ENCODE measurements at places on chromosomes 7 and 10.

- DNase-seq = no peak
These were observed 1.8 kb downstream of the KLLN start for GRCh38 chr10:87861566-87861952.

DNA sequence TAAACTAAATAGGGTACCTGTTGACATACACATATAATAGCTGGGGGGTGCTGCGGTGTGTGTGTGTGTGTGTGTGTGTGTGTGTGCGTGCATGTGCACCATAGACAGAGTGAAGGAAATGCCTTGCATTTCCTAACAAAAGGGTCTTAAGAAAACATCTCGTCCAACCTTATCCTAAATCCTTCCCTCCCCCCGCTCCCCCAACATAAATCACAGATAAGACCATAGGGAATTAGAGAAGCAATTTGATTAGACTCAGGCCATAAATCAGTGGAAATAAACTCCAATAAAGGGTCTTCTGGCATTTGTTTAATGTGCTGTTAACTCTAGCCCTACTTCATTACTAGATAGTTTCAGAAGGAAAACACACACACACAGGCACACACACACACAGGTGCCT is 148.5 kb downstream of the PPP1R17 start:
- no peak for DNase-seq

DNA sequence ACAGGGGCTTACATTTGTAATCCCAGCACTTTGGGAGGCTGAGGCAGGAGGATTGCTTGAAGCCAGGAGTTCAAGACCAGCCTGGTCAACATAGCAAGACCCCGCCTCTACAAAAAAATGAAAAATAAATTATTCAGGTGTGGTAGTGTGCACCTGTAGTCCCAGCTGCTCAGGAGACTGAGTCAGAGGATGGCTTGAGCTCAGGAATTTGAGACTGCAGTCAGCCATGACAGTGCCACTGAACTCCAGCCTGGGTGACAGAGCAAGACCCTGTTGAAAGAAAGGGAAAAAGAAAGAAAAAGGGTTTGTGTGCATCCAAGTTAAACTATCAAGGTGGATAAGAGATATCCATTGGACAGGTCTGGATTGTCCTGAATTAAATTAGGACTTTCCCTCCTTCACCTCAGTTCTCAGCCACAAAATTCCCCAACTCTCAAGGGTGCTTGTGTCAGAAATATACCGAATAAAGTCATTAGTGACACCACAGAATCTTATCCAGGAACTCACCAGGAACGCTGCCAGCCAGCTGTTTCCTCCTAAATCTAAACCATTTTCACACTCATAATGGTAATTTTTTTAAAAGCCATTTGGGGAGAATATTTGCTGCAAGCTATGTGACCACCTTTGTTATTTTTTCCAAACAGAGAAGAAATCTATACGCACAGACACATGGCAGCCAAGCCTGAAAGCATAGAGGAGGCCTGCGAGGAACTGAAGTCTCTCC is 12.0 kb downstream of the AFAP1L2 start:
- no peak for DNase-seq

DNA sequence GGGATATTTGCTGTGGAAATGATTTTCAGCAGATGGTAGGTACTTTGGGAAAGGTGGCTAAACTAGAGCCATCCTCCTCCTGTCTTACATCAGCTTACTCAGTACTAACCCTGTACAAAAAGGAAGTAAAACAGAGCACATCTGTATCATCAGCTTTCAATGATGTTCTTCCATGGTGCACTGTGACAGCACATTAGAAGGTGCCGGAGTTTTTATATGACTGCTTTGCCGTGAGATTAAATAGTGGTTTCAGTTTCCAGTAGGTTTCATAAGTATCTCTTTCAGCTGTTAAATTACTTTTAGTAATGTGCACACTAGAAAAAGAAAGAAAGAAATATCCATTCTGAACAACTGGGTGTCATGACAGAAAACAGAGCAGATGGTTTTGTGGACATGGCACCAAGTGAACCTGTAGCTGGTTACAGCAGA is 86.5 kb downstream of the ARID5B start:
- no peak for DNase-seq

DNA sequence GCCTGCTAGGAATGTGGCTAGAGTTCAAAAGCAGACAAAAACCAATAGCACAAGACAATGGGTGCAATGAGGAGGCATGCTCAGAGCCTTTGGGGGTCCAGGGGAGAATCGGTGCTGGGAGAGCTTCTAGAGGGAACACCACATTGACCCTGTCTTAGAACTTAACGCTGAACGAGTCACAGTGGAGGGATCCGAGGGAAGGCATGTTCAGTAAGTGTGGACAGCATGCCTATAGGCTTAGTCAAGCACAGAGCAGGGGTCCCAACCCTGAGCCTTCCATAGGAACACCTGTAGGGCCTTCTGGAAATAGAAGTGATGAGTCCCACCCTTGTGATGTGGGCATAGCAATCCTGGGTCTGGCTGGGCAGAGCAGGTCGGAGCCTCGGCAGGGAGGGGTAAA is 148.7 kb downstream of the PKD1L1 start:
- DNase-seq = no peak

DNA sequence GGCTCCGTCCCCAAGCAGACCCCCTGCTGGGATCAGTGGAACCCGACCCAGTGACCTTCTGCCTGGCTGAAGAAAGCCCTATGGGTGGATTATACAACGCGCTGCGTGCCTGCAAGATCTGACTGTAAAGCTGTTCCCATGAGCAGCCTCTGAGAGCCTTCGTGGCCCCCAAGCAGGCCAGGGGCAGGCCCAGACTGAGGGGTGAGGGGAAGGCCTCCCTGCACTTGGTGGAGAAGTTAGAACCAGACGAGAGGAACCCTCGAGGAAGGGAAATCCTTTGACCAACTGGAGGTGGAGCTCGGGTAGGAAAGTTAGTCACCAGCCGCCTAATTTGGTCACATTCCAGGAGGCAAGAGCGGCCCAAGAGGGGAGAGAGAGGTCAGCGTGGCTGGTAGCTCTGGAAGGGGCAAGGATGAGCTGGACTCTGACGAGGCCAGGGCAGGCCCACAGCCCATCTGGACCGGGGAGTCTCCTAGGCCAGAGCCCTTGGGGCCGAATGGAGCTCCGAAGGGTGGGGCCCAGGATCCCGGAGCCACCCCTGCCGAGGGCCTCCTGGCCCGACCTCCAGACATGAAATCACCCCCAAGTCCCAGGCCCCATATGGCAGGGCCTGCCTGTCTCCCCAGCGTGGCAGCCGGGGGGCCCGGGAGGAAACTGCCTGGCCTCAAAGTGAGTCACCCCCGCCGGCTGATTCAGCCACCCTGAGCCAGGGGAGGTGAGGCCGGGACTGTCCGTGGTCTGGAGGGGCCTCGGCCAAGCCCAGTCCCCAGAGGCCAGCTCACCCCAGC is 23.3 kb upstream of the PDGFA start:
- no peak for DNase-seq

- no peak for DNase-seq
These were observed 155.2 kb upstream of the GNAI1 start for GRCh38 chr7:79979437-79979836.

- DNase-seq = no peak
These were observed 107.5 kb upstream of the KIF5B start for GRCh38 chr10:32163762-32164148.

DNA sequence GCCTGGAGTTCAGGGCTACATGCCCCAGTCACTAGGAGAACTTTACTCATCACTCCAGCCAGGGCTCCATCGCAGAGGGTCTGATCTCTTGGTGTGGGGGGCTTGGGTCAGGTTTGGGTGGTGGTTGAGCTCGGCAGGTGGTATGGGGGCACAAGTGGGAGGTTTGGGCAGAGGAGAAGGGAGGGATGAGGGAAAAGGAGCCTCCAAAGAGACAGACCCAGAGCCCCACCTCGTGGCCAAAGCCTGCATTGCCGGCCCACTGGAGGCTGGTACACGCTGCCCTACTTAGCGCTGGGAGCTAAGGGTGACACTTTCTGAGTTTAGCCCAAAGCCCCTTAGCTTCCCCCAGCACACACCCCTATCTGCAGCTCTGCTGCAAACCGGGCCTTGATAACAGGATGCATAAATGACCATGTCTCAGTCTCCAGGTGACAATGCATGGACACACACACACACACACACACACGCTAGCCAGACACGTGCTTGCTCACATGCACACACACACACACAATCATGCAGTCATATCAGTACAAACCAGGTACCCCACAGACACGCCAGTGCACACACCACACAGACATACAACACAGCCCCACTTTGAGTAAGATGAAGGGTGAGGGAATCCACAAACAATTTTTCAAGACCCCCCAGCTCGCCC is 14.7 kb downstream of the LZTS2 start:
- no peak for DNase-seq

- no peak for DNase-seq
These were observed 28.7 kb upstream of the NAMPT start for GRCh38 chr7:106313456-106313901.

- DNase-seq = no peak
These were observed 86.0 kb downstream of the BUB3 start for GRCh38 chr10:123240250-123240649.

GRCh38 chr10:101672536-101672935 is 22.4 kb downstream of the FBXW4 start:
- no peak for DNase-seq

DNA sequence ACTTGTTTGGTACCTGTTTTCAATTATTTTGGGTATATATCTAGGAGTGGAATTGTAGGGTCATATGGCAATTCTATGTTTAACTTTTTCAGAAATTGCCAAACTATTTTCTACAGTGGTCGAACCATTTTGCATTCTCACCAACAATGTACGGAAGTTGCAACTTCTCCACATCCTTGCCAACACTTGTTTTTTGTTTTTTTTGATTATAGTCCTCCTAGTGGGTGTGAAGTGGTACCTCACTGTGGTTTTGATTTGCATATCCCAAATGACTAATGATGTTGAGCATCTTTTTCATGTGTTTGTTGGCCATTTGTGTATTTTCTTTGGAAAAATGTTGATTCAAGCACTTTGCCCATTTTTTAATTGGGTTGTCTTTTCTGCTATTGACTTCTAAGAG is 122.1 kb downstream of the RPS24 start:
- no peak for DNase-seq

DNA sequence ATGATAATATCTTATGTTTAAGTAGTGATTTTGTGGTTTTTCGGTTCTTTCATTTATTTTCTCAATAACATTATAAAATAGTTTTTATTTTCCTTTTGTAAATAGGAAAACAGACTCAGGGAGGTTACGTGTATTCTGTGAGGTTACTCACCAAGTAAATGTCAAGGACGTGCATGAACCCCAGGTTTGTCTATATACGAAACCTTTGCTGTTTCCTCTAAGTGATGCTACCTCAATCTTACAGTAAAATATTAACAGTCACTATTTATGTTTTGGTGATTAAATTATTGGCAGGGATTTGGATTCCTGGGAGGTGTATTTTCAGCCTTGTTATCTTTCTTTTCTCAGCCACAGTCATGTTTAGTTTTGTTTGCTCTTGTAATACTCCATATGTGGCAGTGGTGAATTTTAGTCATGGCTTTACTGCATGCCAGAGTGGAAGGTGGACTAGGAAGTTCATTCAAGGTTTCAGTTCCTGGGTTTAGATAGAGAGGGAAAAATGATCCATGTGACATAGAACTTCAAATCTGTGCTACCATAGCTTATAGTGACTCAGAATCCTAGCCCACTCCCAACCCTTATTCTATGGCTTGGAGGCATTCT is 139.9 kb downstream of the ARL4A start:
- DNase-seq = no peak

- no peak for DNase-seq
These were observed 36.4 kb downstream of the ZNF438 start for GRCh38 chr10:30995081-30995770.

- DNase-seq = no peak
These were observed 42.3 kb upstream of the VDAC2 start for GRCh38 chr10:75168275-75168674.

- no peak for DNase-seq
These were observed 76.8 kb downstream of the NPSR1 start for GRCh38 chr7:34734771-34735170.

DNA sequence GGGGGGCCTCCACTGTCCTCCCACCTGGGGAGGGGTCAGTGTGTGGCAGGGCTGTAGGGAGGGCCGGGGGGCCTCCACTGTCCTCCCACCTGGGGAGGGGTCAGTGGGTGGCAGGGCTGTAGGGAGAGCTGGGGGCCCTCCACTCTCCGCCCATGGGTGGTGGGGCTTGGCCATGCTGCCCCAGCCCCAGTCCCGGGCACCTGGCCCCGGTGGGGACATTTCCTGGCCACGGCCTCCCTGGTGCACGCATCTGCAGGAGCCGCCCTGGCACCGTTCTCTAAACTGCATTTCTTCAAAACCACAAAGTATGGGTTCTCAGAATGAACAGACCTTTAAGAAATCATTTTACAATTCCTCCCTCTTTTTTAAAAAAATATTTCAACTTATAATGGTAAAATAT is 89.3 kb upstream of the PDGFA start:
- DNase-seq = no peak

GRCh38 chr7:117157241-117158209 is 165.3 kb downstream of the WNT2 start:
- DNase-seq = peak; percentile 79

- DNase-seq = no peak
These were observed 24.1 kb downstream of the AMZ1 start for GRCh38 chr7:2711895-2712675.

DNA sequence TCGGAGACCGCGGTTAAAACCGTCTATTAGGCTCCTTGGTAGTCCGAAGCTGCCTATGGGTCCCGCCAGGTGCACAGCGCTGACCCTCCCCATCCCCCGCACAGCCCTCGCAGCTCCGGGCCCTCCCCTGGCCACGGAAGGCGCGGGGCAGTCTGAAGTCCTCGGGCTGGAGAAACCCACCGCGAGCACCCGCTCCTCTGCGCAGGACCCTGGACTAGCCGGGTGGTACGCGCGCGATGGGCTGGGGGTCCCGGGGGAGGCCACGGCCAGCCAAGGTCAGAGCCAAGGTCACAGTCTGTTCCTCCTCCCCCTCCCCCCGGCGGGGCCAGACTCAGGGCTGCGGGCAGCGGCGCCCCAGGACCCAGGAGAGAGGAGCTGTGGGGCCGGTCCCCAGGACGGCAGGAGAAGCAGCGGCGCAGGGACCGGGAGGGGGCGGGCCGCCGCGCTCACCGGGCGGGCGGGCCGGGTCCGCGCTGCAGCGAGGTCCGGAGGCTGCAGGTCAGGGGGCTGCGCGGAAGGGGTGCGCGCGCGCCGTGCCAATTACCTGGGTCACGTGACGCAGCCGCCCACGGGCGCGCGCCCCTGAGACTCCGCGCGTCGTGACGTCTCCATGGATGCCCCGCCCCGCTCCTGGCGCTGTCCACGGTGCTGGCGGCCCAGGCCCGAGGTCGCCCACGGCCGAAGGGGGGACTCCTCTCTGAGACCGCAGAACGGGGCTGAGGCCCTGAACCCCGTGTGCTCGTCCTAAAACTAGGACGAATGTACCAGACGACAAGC is at the start of gene OGDHL:
Gene OGDHL, minus strand, starts transcription at position 535 of the 777 bp plus-strand sequence. CDS start 3,731 bp downstream, outside the sequence.
- peak; percentile 9 for DNase-seq

- DNase-seq = no peak
These were observed 202.2 kb downstream of the TMEM178B start for GRCh38 chr7:141276031-141276430.

- no peak for DNase-seq
These were observed 74.2 kb downstream of the MALSU1 start for GRCh38 chr7:23373151-23374004.
